Activated CD4-positive, alpha-beta T cell treated with anti-CD3 and anti-CD28 coated beads, Interleukin-2, amount 10 ng/mL, durations not matched to agents 7 days and 5 days (primary cell): ENCODE measurements at places on chromosomes 2 and 18.

DNA sequence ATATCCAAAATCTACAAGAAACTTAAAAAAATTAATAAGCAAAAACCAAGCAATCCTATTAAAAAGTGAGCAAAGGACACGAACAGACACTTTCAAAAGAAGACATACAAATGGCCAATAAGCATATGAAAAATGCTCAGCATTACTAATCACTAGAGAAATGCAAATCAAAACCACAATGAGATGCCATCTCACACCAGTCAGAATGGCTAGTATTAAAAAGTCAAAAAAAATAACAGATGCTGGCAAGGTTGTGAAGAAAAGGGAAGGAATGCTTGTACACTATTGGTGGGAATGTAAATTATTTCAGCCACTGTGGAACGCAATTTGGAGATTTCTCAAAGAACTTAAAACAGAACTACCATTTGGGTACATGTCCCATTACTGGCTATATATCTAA, 128.8 kb upstream of the SESTD1 start:
- H3K4me3 ChIP-seq, result no peak overlapping the region
- no peaks in the 10 kb centered on the region for H3K4me1 ChIP-seq
- peaks cover 3% of the 10 kb centered on the region for H3K27me3 ChIP-seq
- DNase-seq, result no peak
- H3K27ac ChIP-seq, result no peak overlapping the region

DNA sequence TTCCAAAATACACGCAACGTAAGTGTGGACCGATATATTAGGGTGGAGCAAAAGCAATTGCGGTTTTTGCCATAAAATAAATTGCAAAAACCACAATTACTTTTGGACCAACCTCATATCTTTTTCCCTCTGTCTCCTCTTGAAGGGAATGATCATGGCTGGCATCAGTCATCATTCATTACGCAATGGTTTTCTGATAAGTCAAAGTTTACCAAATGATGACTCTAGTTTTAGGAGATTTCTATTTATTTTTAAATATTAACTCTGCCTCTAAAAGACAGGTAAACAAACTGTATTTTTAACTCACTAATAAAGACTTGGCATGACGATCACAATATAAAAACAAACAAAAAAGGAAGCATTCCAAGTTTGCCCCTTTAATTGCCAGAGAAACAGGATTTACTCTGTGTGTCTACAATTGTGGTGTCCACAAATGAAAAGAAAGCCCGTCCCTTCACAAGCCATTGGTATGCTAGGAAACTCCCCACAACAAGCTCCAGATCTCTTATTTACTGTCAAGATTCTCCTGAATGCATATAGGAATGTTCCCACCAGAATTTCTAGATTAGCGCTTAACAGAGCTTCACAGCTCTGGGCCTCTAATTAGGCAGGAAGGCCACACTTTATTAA, 61.3 kb downstream of the IRS1 start:
- H3K4me1 ChIP-seq, result peaks cover 7% of the 10 kb centered on the region
- H3K4me3 ChIP-seq, result no peak overlapping the region
- no peaks in the 10 kb centered on the region for H3K27me3 ChIP-seq
- no peaks in the 10 kb centered on the region for H3K36me3 ChIP-seq
- no peak for DNase-seq

DNA sequence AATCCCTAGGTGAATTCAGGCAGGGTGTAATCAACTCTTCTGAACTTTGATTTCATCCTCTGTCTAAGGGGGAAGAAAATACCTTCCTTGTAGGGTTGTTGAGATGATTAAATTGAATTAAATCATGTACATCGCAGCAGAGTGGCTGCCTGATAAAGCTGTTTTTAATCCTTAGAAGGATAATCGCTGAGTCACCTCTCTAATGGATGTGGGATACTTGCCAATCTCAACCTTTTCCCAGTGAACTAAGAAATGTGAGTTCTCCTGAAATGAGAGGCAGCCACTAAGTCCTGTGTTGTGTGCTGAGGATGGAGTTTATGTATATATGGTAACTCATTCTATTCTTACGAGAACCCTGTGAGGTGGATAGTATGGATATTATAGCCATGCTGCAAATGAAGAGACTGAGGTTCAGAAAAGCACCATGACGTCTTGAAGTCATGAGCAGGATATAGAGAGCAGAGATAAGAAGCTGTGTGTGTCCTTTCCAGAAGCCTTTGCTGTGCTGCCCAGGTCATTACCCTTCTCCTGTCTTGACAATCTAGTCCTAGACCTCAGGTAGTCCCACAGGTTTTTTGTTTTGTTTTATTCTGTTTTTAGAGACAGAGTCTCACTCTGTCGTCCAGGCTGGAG, 93.3 kb downstream of the HNRNPLL start:
- no peak for DNase-seq
- no peak overlapping the region for H3K4me3 ChIP-seq
- no peak overlapping the region for H3K27ac ChIP-seq
- H3K36me3 ChIP-seq, result no peaks in the 10 kb centered on the region
- H3K27me3 ChIP-seq, result peaks cover 3% of the 10 kb centered on the region
- H3K4me1 ChIP-seq, result peaks cover 9% of the 10 kb centered on the region

- no peak overlapping the region for H3K27ac ChIP-seq
- no peak for DNase-seq
- no peak overlapping the region for H3K4me3 ChIP-seq
- no peaks in the 10 kb centered on the region for H3K36me3 ChIP-seq
- peaks cover 6% of the 10 kb centered on the region for H3K4me1 ChIP-seq
- H3K27me3 ChIP-seq, result peaks cover 3% of the 10 kb centered on the region
Measured at GRCh38 chr18:26536032-26536431, 12.3 kb downstream of the KCTD1 start.
